Right renal cortex interstitium (tissue), 3 donors: ENCODE measurements at places on chromosomes 6 and 20. TPM values are rescaled to one million over a fixed set of nuclear protein-coding genes. Genes with fewer than 3 reads are reported as not detected.

DNA sequence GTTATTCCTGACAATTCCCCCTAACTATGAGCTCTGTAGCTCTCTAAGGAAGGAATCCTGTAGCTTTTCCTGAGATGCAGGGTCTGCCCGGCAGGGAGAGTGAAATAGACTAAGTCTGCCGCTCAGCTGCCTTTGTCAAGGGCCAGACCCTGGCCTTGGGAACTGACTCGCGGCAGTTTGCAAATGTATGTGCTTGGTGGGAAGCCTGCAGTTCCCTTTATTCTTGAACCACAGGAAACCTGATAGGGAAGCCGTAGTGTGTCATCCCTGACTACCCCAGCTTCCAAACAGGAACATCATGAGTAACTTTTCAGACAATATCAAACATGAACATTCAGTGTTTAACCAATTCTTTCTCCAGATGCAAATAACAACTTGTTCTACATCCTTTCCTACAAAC lies 78.7 kb upstream of the IFNGR1 start:
- DNase-seq = no peak

- DNase-seq = no peak
Observed at GRCh38 chr6:128284128-128284527, 236.3 kb downstream of the PTPRK start.

Gene CLDN20
- polyA plus RNA-seq = 0.75 TPM

- DNase-seq = no peak
Observed at GRCh38 chr6:26531897-26532296, 6.3 kb upstream of the HMGN4 start.

Gene CLPSL2
- not detected for polyA plus RNA-seq

Gene FGD2
- polyA plus RNA-seq = 1.5 TPM

Gene CALHM4
- polyA plus RNA-seq = 1.1 TPM

Gene MYMX
- 0.42 TPM for polyA plus RNA-seq

- DNase-seq = no peak
Observed at GRCh38 chr6:66189915-66190314, 482.9 kb upstream of the EYS start.

Gene CPXM1
- 256 TPM for polyA plus RNA-seq

Gene HDGFL1
- not detected for polyA plus RNA-seq

GRCh38 chr6:119633461-119633860 lies 283.9 kb upstream of the MAN1A1 start:
- no peak for DNase-seq

DNA sequence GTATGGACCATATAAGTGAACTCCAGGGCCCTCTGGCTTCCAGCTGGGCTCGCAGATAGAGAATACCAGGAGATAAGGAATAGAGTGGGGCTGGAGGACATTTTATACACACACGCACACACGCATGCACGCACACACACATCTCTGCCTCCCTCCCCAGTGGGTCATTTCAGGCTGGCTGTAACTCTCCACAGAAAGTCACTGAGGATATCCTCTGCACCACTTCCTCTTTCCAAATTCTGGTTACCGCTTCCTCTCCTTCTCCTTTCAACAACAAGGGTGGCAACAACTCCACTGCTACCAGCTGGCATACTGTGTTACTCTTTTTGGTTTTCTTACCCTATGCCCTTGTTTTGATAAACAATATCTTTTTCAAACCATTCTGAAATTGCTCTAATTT lies 280.2 kb downstream of the COL12A1 start:
- no peak for DNase-seq

Gene DCDC2
- 132 TPM for polyA plus RNA-seq

GRCh38 chr6:40930555-40930954 lies 108.5 kb downstream of the UNC5CL start:
- no peak for DNase-seq

GRCh38 chr6:88365230-88365629 lies 199.1 kb upstream of the CNR1 start:
- no peak for DNase-seq

DNA sequence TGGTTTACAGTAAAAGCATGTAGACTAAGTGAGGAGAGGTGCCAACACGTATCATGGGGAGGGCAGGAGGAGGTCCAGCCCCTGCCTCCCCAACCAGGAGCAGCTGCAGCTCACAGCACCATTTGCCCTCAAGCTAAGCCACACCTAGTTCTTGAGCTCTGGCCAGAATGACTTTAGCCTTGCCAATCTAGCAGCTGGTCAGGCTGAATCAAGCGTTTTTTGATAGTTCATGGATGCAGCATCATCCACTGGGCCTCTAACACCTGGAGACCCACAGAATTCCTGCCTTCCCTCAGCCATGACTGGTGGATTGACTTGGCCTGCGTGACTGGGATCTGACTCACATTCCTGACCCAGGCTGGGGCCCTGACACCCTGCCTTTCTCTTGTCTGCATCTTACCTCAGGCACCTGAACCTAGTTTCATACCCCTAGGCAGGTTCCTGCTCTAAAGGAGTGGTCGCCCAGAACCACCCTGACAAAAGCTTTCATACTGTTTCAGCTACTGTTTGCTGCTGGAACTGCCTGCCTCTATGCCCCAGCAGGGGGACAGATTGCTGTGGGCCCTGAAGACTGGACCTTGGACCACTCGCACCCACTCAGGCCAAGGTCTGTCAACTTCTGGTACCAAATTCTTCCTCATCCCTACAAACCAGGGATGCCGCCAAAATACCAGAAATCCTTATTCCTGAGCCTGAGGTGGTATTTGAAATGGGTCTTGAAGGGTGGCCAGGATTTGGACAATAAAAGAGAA lies 122.3 kb downstream of the QRSL1 start:
- DNase-seq = no peak

DNA sequence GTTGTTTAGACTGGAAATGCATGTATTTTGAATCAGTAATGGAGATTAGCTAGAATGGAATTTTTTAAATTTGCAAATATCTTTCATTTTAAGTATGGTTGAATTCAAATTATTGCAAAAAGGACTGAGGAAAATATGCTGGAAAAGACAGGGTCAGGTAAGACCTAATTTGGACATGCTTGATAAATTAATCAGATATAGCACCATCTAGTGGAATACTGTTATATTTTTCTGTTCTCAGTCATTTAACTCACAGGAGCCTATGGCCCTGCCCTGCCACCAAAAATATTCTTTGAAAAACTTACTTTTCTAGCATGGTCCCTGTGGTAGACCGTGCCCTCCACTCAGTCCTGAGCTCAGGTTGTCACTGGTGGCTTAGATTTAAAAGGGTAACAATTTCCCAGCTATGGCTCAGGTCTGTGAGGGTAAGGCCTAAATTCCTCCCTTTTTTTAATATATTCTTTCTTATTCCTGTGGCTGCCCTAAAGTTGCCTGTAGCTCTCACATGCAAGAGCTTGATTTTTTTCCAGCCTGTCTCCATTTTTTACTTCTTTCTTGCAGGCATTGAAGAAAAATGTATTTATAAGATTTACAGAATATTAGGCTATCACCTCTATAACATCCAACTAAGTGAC lies 25.3 kb upstream of the KIAA1586 start:
- DNase-seq = peak; percentile 16

DNA sequence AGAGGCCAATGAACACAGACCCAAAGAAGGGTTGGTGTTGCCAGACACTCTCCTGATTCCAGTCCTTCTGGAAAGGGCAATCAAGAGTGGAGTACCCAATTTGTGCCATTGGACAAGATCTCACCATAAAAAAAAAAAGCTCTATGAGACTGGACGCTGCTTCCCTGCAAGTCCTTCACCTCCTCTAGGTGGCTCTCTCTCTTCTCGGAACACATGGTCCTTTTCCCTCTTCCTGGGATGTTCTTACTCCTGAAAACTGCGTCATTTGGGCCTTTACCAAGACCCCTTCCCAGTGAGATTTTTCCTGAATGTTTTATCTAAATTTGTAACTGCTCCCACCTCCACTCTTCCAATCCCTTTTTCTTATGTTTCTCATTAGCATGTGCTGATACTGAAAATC lies 280.8 kb downstream of the FOXA2 start:
- no peak for DNase-seq

- no peak for DNase-seq
Observed at GRCh38 chr6:157047951-157048350, 270.8 kb downstream of the ARID1B start.

DNA sequence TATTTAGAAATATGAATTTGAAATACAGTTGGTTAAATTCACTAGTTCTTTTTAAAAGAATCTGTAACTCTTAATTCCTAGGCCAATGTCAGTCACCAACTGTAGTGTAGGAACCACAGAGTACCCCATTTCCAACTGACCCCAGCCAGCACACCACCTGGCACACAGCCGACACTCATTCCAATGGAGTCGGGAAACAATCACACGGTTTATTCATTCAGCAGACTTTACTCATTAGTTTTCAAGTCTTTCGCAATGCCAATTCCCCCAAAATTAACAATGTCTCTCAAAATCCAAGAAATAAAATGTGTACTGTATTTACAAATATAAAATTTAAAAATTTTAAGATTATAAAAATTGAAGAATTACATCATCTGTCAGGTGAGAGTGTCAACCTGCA lies 13.5 kb downstream of the ARG1 start:
- no peak for DNase-seq

DNA sequence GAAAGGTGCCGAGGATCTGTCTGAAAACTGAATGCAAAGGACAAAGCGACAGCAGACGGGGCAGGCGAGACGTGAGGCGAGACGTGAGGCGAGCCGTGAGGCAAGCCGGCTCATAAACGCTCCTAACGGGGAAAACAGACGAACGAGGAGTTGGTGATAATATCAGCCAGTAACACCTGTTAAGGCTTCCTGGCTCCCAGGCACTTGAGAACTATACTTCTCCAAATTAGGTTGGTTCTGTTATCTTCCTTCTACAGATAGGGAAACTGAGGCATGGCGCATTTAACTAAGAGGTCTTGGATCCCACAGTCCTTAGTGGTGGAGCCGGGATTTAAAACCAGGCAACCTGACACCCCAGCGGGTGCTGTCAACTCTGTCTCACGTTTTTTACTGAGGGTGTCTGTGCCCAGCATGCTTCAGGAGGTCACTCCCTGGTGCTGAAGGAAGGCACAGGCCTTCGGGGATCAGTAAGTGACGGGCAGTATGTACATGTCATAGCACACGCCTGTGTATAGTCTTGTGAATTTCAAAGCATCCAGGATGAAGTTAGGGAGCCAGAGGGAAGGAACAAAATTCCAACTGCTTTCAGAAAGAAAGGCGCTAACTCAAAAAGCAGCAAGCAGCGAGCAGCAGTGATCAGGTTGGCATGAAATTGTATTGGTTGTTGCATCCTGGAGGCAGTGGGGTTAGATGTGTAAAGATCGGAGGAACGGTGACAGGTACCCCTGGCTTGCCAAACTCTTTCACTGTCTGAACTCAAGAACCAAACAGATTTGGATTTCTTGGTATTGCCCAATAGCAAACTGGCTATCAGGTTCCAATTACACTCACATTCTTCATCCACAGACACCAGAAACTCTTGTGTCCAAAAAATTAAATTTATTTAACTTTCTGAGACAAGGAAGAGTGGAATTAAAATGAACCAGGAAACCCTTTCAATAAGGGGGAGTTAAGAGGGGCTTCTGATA lies 318.7 kb downstream of the THBS2 start:
- no peak for DNase-seq

GRCh38 chr6:159461266-159461665 lies 231.8 kb downstream of the SOD2 start:
- DNase-seq = no peak
